Left kidney (tissue), 8 donors: ENCODE measurements at places on chromosomes 5 and 9. TPM values are rescaled to one million over a fixed set of nuclear protein-coding genes. Genes with fewer than 3 reads are reported as not detected.

CAMLG gene
- polyA plus RNA-seq: 64.7 TPM

- DNase-seq: no peak
Measured at GRCh38 chr5:181044662-181045305, 4.7 kb downstream of the BTNL9 start.

GRCh38 chr9:113882636-113883164 is 6.6 kb downstream of the ZNF618 start:
- DNase-seq: no peak

DNA sequence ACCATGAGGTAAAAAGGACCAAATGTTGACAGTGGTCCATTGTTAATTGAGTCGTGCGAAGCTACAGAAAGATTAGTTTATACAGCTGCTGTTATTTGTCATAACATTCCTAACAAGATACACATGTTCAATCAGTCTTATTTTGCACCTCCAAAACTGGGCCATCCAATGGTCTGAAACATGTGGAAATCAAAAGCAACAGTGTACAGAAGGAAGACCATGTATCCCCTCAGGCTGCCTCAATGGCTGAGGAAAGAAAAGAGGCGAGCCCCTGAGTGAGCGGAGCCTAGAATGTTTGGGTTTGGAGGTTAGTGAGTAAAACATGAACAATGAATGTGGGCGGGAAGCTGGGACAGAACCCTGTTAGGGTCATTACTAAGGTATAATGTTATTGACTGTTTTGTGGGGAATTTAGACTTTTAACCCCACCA is 35.6 kb downstream of the NFIB start:
- no peak for DNase-seq

GRCh38 chr9:72173080-72173479 is 23.8 kb downstream of the GDA start:
- DNase-seq: no peak

- DNase-seq: no peak
Measured at GRCh38 chr5:179122411-179123108, 62.4 kb downstream of the ZNF354C start.

DNA sequence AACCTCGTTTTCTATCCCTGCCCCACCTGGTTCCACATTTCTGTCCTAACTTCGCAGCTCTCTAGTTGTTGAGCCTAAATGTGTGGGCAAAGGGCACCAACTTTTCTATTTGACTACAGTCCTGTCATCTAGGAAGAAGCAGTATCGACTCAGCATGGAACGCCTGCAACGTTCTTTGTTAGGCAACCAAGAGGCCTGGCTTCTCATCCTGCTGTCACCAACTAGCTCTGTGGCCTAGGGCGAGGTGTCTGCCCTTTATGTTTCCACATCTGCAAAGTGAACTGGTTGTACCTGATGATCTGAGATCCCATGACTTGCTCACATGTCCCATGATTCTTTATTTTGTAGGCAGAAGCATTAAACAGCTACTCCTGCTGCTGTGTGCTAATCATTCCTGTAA is 248.9 kb downstream of the ADAMTSL1 start:
- no peak for DNase-seq

DNA sequence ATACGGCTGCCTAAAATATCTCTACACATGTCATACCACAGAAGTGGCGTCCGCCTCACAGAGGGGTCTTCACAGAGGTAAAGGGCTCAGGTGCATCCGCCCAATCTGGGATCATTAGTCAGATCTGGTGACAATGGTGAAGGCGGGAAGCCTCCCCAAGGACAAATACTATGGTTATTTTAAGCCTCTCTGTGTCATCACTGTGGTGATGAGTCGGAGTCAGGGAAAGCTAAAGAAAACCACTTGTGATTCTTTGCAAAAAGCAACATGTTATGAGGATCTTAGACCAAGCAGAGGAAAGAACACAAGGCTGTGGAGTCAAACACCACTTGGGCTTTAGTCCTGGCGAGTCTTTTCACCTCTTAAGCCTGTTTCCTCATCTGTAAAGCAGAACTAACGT is 190.4 kb downstream of the DRD1 start:
- DNase-seq: no peak
